ENCODE measurements at places on chromosomes 2 and 18.
A peak's percentile ranks its signal among the peaks of the same experiment; 100 is the strongest.

GRCh38 chr2:153133716-153134115 is 344.8 kb downstream of the RPRM start:
- no peak for DNase-seq

DNA sequence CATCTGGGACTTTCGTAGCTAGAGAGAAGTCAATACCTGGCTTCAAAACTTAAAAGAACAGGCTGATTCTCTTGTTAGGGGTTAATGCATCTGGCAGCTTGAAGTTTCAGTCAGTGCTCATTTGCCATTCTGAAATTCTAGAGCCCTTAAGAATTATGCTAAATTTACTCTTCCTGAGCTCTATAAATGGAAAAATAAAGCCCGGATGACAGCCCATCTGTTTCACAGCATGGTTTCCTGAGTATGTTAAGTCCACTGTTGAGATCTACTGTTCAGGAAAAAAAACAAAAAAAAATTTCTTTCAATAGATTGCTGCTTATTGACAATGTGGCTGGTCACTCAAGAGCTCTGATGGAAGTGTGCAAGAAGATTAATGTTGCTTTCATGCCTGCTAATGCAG is 101.3 kb upstream of the RPE start:
- DNase-seq: no peak

DNA sequence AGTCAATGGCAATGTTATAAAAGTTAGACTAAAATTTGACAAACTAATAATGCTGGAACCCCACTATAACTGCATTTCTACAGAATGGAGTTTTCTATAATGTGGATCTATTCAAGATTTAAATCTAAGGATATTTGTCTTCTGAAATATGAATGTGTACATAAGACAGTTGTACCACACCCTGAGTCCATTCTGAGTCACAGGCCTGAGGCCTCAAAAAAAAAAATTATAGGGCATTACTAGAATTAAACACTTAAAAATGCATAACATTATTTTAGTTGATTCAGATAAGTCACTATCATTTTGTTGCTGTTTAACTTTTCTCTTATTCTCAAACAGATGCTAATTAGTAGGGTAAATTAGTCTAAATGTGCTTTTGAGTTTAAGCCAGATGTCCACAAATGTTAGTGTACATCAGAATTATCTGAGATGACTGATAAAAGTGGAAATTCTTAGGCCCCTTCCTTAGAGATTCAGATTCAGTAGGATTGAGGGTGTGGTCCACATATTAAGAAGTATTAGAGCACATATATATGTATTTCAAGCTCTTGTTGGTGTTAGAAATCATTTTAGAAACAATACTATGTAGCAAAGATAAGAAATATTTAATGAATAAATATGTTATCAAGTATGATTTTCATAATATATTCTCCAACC is 42.4 kb upstream of the COL5A2 start:
- DNase-seq: no peak

GRCh38 chr2:43222475-43223309 is 3.7 kb downstream of the ZFP36L2 start:
- DNase-seq: no peak

- DNase-seq: no peak
Measured at GRCh38 chr2:229438430-229439159, 167.5 kb upstream of the PID1 start.

GRCh38 chr2:104849618-104850141 is 4.2 kb upstream of the POU3F3 start:
- no peak for DNase-seq

- DNase-seq: no peak
Measured at GRCh38 chr2:189304360-189304759, 124.8 kb upstream of the COL5A2 start.

DNA sequence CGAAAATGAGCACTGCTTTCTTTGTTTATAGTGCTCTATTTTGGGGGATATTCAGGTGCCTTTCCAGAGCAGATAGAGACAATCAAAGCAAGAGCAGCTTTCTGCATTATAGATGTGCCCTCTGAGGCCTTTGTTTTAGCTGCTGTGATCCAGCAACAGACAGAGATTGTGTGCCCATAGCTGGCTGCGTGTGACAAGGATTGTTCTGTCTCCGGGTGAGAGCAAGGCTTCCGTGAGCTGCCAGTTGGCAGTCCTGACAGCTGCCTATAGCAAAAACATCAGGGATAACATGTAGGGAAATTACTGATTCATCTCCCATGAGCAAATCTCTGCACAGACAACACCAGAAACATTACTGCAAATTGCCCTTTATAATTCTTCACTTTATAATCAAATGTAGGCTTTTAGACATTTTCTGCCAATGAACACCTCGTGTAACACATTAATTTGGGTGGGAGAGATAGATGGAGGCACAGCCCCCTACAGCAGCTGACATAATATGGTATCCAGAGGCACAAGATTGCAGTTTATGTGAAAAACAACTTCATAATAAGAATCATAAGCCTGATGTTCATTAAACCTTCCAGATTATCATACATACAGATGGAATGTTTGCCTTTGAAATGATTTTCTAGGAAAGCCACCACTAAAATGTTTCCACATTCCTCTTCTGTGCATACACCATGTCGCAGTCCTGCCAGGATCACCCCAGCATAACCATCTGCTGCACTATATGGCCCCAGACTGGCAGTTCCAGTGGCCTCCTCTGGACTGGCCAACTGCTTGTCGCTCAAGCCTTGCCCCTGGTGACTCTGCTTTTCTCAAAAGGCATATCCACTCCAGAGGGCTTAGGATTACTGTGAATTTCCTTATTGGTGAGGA is 131.2 kb downstream of the TRIB2 start:
- no peak for DNase-seq

- no peak for DNase-seq
Measured at GRCh38 chr18:74175658-74176057, 27.3 kb downstream of the TIMM21 start.

DNA sequence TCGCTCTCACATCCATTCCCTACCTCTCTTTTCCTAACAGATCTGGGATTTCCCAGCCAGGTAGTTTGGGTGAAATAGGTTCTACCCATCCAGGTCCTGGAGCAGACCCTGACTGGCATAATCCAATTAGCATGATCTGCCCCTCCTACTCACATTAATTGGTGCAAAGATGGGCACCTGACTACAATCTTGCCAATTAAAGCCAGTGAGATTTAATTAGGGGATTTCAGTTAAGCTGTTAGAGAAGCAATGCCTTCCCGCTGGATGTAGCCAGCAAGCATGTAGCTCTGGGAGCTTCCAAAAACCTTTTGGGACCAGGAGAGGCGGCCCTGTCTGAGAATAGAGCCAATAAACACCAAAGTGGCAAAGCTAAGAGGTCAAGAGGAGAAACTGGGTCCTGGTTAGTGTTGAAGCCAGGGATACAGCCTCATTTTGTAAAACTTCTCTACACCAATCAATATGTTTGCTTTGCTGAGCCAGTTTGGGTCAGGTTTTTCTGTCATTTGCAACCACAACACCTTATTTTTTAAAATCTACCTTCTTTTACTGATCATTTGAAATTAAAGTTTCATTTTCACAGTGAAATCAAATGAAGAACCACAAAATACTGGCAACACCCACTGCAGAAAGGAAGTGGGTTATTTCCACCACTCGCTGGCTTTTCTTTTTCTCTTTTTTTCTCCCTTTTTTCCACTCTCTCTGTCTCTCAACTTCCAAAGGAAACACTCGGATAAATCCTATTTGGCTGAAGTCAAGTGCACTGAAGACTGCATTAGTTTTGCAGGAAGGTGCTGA is 3.2 kb upstream of the TTC39C start:
- no peak for DNase-seq

GRCh38 chr2:190343089-190343535 is 277 bp upstream of the INPP1 start:
- DNase-seq: no peak

- DNase-seq: no peak
Measured at GRCh38 chr18:68847219-68847837, 49.4 kb downstream of the CCDC102B start.

DNA sequence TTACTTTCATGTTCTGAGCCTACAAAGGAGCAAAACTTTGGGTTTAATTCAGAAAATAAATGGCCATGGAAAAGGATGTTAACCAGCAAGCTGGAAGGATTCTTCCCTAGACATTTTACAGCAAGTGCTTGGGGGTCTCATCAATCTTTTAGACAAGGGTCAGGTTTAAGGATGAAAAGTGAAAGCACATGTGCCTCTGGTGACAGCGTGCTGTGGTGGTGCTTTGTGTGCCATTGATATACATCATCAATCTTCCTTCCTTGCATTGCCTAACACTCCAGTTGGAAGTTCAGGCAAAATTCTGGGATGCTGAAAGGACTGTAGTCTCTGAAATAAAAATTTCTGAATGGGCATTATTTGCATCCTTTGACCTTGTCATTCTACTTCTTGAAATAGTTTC is 171.2 kb downstream of the KCNE4 start:
- no peak for DNase-seq

GRCh38 chr2:96969321-96969720 is 17.1 kb downstream of the FAM178B start:
- no peak for DNase-seq

GRCh38 chr2:112140205-112140802 is 2.1 kb downstream of the FBLN7 start:
- DNase-seq: no peak

DNA sequence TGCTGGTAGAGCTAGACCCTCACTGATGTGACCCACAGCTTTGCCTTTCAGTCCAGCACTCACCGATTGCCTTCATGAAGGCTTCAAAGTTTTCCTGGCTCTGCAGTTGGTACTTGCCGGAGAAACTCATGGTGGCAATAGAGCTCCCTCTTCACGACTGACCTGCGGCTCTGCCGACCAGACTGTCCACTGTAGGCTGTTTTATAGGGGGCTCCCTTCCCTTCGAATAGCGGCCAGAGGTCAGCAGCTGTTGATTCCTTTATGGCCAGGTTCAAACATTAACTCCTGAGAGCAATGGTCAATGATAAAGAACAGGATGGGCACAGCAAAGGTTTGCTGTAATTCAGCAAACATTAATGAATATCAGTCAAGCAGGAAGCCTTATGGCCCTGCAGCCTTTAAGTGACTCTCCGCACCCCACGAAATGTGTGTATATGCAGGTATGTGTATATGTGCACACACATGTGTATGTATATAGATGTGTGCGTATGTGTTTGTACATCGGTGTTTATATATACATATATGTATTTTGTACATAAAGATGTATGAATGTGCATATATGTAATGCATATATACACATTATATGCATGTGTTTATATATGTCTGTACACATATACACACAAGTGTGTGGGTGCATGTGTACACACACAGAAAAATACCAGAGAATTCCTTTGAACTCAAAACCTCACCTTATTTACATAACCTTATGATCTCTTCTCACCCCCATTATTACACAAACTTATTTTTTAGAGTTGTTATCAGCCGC is at the start of gene FABP1:
Gene FABP1 (minus strand): TSS at position 175 of the 766 bp plus-strand sequence. CDS start 45 bp downstream, at position 130.
- no peak for DNase-seq

DNA sequence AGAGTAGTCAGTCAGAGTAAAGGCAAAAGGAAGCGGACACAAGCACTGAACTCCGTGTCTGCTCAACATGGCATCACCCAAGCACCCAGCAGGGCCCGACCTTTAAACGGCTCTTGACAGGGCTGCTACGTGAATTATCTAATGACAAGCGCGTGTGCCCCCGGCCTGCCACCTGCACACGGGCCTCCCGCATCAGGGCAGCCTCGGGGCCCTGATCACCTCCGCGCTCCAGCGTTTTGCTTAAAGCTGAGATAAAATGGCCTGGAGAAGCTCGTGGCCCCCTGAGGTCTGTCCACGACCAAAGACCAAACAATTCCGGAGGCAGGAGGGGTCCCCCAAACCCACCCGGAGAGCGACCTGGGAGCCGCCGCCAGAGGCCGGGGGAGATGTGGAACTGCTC is 376 bp downstream of the NDUFA10 start:
- no peak for DNase-seq

DNA sequence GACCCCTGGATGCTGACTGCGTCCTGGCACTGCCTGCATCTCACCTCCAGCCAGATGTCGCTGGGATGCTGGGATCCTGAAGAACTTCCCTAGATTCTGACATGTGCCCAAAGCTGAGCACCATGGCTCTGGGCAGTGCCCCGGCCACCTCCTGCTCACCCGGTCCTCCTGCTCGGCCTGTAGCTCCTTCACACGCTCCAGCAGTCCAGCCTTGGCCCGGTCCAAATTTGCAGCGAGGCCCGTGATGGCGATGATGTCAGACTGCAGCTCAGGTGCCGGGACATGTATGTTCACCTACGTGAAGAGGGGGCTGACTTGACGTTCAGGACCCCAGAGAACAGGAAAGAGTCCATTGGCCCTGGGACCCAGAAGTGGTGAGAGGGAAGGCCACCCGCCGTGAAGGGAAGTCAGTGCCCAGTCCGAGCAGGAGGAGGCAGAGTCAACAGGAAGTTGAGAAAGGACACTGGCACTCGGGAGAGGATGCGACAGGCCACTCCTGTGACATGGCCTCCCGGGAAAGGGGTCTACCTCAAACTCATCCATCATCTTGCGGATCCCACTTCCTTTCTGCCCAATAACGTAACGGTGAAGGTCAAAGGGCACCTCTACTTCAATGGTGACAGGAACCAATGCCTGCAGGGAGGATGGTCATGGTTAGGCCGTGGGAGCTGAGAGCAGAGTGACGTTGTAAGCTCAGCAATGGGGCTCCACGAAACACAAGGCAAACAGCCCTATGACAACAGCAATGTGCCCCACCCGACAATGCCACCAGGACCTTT is 46.7 kb downstream of the ANO7 start:
- DNase-seq: no peak

GRCh38 chr18:7754725-7755181 is 187.6 kb downstream of the PTPRM start:
- no peak for DNase-seq

GRCh38 chr2:9326975-9327374 is 96.4 kb downstream of the ITGB1BP1 start:
- DNase-seq: no peak

- peak; percentile 82 for DNase-seq
Measured at GRCh38 chr2:98334439-98335078, 11.7 kb upstream of the CNGA3 start.

GRCh38 chr2:168525716-168526446 is 69.8 kb downstream of the CERS6 start:
- no peak for DNase-seq

DNA sequence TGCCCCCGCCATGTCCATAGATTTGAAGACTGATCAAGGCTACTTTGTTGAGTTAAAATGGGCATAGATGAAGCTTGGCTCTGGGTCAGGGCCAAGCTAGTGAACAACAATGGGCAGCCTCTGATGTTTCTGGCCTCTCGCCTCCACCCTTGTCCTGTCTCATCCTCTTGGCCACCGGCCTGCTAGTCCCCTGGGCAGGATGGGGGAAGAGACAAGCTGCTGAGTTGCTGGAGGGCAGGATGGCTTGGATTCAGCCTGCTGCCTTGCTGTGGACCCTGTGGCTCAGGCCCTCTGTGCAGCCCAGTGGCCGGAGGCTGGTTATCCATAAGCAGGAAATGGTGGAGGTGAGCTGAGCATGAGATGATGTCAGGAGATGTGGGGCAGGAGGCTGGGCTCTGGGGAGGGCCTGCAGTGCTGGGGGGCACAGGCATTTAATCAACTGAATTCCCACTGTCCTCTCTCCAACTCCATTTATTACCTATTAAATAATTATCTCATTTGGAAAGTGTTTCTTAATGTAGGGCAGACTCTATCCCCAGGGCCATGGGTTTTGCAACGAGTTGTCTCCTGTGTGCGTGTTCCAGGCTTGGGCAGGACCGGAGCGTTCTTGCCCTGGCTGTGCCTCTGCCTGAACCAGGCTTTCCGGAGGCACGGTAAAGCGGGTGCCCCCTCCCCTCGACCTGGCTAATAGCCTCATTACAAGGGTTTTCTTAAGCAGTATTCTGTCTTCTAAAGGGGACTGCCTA is 122.9 kb downstream of the GLI2 start:
- DNase-seq: no peak

Measured in NCI-H2107 (cell line).